Epithelial cell of proximal tubule (primary cell): ENCODE measurements at places on chromosomes 5 and 9.

- DNase-seq: peak; percentile 96
These were observed 17.4 kb upstream of the ARSI start for GRCh38 chr5:150320044-150320613.

DNA sequence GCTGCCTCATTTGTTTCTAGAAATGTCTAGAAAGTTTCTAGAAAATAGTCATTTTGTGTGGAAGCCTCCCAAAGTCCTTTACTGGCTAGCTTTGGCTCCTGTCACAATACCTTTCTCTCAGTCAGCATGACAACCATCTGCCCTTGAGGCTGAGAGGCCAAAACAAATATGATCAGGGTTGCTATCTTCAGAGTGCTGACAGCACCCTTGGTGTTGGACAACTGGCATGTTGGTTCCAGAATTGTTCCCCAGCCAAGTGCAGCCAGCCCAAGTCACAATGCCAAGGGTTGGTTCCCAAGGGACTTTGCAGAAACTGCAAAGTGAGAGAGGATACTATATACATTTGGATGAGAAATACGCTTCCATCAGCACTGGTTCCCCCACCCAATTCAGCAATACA is 140.9 kb upstream of the GAS1 start:
- no peak for DNase-seq

DNA sequence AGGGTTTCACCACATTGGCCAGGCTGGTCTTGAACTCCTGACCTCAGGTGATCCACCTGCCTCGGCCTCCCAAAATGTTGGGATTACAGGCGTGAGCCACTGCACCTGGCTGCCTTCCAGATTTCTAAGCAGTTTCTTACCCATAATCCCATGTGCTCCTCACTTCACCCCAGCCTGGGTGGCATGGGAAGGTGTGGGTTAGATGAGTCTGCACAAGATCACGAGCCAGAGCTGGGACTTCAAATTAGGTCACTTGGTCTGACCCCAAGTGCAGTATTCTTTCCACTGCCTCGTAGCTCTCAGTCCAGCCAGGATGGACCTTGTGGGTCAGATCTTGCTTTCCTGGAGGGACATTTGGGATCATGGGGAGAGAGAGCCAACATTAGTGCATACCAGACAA is 37.5 kb upstream of the STRBP start:
- DNase-seq: no peak

DNA sequence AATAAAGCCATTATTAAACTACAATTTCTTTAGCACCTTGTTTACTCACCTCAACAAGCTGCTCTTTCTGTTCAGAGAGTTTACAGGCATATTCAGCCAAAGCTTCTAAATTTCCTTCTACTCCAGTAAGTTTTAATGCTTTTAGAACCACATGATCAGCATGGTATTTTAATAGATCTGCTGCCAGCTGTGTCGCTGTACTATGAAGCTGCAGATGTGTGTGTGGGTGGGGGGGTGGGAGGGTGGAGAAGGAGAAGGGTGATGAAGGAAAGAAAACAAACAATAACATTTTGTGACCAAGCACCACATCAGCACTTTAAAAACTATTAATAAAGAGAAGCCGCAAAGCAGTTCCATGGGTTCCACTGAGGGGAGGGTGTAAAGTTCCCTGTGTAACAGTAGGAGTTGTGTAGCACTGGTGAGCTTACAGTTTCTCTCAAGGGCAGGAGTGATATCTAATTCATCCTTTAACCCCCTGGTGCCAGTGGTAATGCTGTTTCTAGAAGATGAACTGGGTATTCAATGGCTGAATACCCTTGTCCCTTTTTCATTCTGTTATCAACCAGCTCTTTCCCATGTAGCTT is 38.5 kb downstream of the ABITRAM start:
- no peak for DNase-seq

GRCh38 chr5:110105692-110106091 is 416.0 kb downstream of the MAN2A1 start:
- peak; percentile 35 for DNase-seq

- no peak for DNase-seq
These were observed 593.8 kb downstream of the CDK5RAP2 start for GRCh38 chr9:119986205-119986604.

DNA sequence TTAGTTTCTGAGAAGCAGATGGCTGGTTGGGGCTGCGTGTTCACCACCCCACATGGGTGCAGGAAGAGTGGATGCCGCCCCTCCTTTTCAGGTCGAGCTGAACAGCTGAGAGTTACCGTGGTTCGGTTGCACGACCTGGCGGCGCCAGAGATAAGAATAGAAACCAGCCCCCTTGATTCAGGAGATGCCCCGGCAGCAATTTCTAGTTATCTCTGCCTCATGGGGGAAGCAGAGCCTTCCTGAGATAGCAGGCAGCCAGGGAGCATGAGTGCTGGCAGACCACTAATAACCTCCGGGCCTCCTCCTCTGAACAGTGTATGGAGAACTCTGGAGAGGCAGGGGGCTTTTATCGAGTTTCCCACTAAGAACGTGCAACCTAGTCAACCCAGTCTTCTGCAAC is 177.8 kb downstream of the NSG2 start:
- no peak for DNase-seq

DNA sequence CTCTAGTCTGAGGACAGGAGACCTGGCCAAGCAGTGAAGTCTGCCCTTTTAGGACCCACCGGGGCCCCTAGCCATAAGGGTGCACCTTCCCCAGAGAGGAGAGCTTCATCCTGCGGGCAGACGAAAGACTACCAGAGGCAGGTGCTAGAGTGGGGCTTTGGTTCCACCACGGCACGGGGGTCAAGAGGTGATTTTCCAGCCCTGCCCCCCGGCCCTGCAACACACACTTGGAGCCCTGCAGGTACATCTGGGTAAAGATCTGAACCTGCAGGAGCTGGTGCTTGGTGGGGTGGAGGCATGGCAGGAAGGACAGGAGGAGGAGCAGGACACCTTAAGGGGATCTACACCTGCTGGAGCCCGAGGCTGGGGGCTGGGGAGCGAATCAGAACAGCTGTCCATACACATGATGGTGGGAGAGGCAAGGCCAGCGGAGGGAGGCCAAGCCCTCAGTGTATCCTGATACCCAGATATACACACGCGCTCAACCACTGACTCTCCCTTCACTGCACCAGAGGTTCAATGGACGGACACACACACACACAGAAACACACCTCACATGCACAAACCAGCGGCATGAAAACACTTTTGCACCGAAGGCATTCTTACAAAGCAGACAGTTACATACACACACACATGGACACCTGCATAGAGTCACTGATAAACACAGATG is 98.4 kb upstream of the MVB12B start:
- DNase-seq: no peak

DNA sequence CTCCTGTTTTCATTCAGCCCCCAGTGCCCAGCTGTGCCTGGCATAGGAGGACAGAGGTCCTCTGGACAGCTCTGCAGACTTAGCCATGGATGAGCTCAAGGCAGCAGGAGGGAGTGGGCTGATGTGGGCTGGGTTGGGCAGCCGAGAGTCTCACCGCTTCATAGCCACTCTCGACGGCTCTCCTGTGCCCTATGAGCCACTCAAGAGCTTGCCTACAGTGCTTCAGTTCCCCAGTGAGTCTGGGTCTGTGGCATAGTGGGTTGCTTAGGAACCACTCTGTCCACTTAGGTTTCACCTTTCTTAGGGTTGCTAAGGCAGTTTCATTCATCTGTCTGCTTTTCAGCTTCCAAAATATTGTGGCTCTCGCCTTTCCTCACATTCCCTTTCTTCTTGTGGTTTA is 296.8 kb downstream of the ICE1 start:
- no peak for DNase-seq

DNA sequence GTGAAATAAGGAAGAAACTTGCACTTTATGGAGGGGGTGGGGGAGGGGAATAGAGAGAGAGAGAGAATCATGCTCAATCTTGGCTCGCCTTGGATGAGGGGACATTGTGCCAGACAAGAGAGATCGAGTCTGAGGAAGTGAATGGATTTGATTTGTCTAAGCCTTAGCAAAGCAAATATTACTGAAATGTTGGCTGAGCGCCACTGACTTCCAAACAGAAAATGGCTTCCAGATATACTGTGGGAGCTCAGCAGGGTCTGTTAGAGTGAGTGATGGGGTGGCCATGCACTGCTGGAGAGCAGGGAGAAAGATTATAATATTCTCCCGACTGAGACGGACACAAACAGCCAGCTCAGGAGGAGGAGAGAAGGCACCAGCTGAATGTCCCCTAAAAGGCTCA is 34.5 kb downstream of the BRINP1 start:
- no peak for DNase-seq

DNA sequence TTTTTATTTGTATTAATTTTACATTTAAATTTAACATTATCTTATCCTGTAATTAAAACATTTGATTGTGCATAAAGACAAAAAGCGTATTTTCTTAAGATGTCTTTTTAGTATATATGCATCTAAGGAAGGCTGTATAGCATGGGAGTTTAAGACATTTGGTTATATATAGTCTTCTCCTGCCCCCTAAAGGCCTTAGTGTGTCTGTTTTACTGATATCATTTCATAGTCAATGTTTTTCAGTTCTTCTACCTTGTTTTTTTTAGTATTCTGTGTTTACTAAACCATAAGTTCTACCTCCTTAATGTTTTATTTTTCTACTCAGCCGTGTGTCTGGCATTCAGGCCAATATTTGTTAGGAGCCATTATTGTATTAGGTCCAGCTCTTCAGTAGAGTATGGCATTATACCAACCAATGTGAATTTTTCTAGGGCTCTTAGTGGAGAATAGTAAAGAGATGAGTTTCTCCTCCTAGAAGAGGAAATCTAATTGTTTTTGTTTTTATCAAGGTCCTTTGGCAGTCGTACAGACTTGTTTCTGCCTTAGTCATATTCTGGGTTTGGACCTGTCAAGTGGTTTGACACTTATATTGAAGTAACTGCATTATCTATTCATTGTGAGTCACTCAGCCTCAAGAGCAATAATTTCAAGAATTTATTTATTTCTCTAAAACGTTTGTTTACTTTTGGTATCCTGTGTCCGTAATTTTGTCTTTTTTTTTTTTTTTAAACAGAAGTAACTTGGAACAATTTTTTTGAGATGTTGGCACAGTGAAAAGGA is 74.8 kb downstream of the SLF1 start:
- no peak for DNase-seq

GRCh38 chr9:98790842-98791607 is 5.3 kb downstream of the ANKS6 start:
- DNase-seq: peak; percentile 83

GRCh38 chr9:98999152-98999525 is 55.4 kb downstream of the COL15A1 start:
- DNase-seq: no peak

- DNase-seq: no peak
These were observed 125.1 kb downstream of the PDE4D start for GRCh38 chr5:59768152-59769040.

GRCh38 chr5:24535646-24536045 is 109.1 kb downstream of the CDH10 start:
- DNase-seq: no peak

GRCh38 chr5:8461543-8461942 is 592.6 kb downstream of the MTRR start:
- no peak for DNase-seq

DNA sequence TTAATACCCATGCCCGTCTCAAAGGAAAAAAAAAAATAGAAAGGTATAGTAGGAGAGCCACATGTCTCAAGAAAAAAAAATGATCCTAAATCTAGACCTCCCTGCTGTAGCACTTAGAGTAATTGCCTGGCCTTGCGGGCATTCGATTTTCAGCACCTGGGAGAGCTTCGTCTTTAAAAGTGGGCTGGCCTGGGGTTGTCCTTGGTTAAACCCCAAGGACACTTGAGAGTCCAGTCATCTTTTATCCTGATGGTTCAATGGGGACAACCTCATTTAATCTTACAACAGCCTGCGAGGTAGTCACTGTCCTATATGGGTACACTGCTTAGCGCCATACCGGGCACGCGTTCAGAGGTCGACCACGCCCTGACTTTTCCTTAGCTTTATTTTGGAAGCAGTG is 60.1 kb downstream of the MAT2B start:
- no peak for DNase-seq

DNA sequence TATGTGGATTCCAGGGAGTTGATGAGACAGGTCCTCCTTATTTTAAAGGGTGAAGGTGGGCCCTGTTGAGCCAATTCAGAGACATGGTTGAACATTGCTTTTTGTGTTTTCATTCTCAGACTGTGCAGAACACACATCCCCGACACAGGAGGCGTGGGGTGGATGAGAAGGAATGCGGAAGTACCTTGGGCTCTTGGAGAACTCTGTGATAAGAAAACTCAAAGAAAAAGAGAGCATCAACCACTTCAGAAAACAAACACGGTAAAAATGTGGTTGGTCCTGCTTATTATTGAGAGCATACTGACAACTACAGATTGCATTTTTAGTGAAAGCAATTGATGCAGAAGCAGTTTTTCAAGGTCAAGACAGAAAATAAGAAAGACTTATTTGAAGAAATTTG is 659.8 kb downstream of the IRX1 start:
- no peak for DNase-seq

GRCh38 chr5:139403418-139403786 is 487 bp downstream of the SPATA24 start:
- DNase-seq: no peak

DNA sequence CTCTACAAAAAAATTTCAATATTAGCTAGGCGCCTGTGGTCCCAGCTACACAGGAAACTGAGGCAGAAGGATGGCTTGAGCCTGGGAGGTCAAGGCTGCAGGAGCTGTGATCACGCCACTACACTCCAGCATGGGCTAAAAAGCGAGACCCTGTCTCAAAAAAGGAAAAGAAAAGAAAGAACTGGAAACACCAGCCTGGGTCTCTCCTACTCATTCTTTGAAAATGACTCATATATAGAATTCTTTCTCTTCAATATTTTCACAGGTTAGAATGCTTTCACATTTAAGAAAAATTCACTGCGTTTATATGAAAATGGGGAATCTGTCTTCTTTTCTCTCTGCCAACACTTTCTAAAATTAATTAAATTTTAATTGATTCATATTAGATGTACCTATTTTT is 115.6 kb downstream of the TRPM6 start:
- DNase-seq: no peak

GRCh38 chr5:123037104-123037418 is 536 bp upstream of the PPIC start:
- DNase-seq: no peak

GRCh38 chr5:171424726-171425125 is 5.3 kb downstream of the FGF18 start:
- DNase-seq: no peak

DNA sequence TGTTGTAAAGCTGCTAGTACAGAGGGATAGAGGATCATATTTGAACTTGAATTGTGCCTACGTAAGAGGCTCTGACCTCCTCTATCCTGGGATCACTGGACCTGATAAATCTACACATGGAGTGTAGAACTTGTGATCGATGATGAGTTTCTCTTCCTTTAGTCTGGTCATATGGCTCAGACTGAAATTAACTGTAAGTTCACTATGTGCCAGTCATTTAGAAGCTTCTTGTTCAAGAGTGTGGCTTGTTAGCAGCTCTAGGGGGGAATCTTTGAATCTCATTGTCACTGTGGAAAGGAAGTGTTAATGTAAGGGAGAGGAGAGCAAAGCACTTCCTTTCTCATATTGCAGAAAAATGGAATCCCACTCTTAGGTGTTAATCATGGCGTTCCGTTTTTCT is 12.1 kb downstream of the ZBTB34 start:
- DNase-seq: no peak

- DNase-seq: no peak
These were observed 209.1 kb downstream of the TMEM232 start for GRCh38 chr5:110517396-110517795.
